ENCODE measurements at places on chromosomes 4 and X. TPM values are rescaled to one million over a fixed set of nuclear protein-coding genes. Genes with fewer than 3 reads are reported as not detected.

GRCh38 chr4:74330295-74330750 is 22.1 kb downstream of the EPGN start:
- DNase-seq, result no peak

DNA sequence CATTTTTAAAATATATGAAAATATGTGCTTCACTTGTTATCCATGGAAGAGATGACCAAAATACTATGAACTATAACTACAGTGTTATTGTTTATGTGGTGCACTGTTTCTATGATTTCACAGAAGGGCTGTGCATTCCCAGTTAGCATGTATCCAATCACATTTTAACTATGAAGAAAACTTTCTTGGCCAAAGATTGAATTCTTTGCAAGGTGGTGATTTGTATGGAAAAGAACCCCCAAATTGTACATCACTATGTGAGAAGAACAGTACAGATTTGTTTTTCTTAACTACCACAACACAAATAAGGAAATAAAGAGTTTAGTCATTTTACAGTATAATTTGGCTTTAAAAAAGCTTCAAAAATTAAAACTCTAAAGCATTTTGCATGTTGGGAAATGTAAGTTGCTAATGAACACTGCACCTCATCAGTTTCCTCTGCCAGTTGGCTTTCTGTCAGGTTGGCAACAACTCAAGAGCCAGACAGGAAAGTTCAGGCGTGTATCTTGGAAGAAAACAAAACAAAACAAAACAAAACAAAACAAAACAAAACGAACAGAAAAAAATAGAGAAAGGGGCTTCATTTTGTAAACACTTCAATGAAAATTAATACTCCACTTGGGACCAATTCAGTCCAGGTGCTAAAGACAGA is 237.0 kb downstream of the SCFD2 start:
- DNase-seq, result no peak

DNA sequence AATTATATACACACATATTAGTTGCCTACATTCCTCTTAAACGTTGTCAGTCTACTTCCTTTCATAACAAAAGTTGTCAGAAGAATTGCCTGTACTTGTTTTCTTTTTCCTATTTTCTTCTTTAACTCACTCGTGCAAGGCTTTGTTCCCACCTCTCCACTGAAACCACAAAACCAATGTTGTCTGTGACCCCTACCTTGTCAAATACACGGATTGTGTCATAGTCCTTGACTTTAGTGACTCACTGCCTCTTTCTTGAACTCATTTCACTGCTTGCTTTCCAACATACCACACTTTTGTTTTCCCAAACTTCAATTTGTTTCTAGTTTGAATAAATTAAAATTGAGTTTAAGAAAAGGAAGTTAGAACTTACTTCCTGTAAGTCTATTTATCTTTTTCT is 283.9 kb upstream of the AGA start:
- no peak for DNase-seq

DNA sequence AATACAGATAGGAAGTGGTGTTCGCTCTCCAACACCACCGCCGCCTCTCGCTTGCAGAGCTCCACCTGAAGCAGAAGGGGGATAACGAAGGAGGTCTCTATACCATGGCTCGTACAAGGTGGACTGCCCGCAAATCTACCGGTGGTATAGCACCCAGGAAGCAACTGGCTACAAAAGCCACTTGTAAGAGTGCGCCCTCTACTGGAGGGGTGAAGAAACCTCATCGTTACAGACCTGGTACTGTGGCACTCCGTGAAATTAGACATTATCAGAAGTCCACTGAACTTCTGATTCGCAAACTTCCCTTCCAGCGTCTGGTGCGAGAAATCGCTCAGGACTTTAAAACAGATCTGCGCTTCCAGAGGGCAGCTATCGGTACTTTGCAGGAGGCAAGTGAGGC is 5.2 kb upstream of the BMP15 start:
- DNase-seq, result no peak

PDGFRA gene
- total RNA-seq, result not detected

DNA sequence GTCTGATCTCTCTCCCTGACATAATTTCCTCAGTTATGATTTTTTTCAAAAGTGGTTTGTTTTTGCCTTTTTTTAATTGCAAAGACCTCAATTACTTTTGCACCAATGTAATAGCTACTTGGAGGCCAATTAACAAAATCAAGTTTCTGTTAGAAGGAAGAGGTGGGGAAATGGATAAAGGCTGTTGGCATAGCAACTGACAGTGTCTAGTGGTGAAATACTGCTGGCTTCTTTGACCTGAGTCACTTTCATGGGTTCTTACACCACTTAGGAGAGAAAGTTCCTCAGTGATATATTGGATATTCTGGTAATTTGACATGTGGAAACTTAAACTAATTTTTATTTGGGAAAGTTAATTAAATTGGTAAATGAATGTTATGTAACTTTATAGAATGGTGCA is 26.5 kb upstream of the ATP8A1 start:
- DNase-seq, result no peak

GRCh38 chrX:139932073-139932900 is 566 bp downstream of the ATP11C start:
- no peak for DNase-seq

SAGE1 gene
- not detected for total RNA-seq

GRCh38 chr4:130029442-130029841 is 933.5 kb downstream of the C4orf33 start:
- DNase-seq, result no peak

DNA sequence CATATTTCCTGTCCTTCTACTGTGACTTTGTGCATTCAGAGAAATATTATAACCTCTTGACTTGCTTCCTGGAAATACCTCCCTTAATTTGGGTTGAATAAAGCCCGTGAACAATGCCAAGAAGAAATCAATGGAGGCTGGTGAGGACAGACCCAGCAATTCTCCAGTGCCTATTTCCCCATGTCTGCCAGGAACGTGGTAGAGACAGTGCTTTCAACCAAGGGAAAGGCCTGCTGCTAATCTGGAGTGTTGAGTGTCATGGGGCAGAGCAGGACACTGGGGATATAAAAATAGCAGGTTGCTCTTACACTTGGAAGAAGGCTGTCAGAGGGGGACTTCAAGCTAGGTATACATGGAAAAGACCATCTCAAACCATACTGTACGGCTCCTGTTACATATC is 19.9 kb downstream of the TSC22D3 start:
- peak; percentile 31 for DNase-seq

GRCh38 chr4:10047967-10048366 is 26.7 kb upstream of the SLC2A9 start:
- no peak for DNase-seq

DNA sequence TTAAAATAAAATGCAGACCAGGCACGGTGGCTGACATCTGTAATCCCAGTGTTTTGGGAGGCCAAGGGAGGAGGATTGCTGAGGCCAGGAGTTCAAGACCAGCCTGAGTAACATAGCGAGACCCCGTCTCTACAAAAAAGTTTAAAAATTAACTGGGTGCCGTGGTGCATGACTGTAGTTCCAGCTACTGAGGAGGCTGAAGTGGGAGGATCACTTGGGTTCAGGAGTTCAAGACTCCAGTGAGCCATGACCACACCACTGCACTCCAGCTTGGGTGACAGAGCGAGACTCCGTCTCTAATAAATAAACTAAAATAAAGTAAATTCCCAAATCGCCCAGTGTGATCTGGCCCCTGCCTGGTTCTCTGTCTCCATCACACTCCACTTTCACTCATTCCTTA is 43.7 kb downstream of the TENM3 start:
- DNase-seq, result no peak

CSAG3 gene
- not detected for total RNA-seq

ADGRL3 gene
- total RNA-seq, result not detected

LUZP4 gene
- total RNA-seq, result not detected

DNA sequence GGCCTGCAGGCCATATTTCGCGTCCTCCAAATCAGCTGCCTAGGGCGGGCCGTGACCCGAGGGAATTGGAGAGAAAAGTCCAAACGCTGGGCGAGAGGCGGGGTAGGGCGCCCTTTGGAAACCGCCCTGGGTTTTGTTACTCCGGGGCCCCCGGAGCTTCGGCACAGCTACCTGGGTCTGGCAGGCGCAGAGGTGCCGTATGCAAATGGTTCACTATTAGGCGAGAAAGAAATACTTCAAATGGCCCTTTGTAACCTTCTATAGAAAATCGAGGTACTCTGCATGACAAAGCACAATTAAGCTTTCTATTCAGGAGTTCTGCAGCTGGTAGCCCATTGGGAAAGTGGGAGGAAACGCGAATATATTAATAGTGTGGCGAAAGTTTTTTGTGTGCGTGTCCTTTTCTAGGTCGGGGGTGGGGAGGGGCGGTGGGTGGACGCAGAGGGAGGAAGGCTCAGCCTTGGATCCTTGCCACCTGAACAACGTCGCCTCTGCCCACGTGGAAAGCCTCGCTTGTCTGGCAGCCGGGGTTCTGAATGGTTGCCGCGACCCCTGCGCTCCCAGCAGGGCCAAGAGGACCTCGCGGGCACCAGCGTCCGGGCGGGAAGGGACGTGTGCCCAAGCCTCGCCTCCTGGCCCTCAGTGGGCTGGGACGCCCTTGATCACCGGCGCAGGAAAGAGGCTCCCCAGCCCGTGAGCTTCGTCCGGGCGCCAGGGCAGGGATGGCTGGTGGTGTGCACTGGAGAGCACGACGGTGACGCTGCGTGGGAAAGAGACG is 9.5 kb downstream of the GSX2 start:
- DNase-seq, result no peak

TGIF2LX gene
- total RNA-seq, result not detected

DNA sequence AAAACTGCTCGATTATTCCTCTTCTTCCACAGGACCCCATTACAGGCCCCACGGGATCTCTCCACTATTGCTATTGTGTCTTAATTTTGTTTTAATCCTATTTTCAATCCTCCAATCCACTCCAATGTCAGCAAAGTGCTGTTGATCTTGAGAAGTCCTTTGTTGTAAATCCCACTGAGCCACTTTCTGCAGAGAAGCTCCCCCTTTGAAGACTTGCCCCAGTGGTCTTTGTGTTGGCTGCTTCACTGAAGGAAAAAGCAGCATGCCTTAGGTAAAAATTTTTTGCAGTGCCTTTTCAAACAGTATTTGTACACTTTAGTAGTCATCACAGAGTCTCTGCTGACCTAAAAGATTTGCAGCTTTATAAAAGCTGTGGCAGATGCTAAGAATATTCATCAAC is 252.0 kb upstream of the SLC7A11 start:
- no peak for DNase-seq

GRCh38 chr4:118086344-118086743 is 52.1 kb downstream of the NDST3 start:
- DNase-seq, result no peak

SLITRK4 gene
- total RNA-seq, result not detected

- no peak for DNase-seq
Measured at GRCh38 chr4:78971326-78971725, 32.1 kb upstream of the PAQR3 start.

UPF3B gene
- total RNA-seq, result 10.5 TPM
